Fibroblast of lung (primary cell): ENCODE measurements at places on chromosomes 3 and 15. TPM values are rescaled to one million over a fixed set of nuclear protein-coding genes. Genes with fewer than 3 reads are reported as not detected.

Gene UNC13C
- polyA plus RNA-seq: not detected in 2 replicates

Gene CLRN1
- polyA plus RNA-seq: not detected in 2 replicates

Gene B3GALNT1
- polyA plus RNA-seq: 13.0 and 17.9 TPM in 2 replicates

Gene ERICH6
- polyA plus RNA-seq: 0.10 TPM in 1 of 2 replicates, not detected in the other

Gene LXN
- 162 and 172 TPM in 2 replicates for polyA plus RNA-seq

Gene DNAH1
- polyA plus RNA-seq: 0.72 and 1.9 TPM in 2 replicates

Gene GOLGA8R
- 0.28 and 0.65 TPM in 2 replicates for polyA plus RNA-seq

Gene DLG1
- 29.5 and 47.7 TPM in 2 replicates for polyA plus RNA-seq

Gene ABHD17C
- polyA plus RNA-seq: 38.2 and 38.7 TPM in 2 replicates

Gene MKRN2OS
- polyA plus RNA-seq: not detected in 2 replicates

Gene FOXB1
- polyA plus RNA-seq: not detected in 2 replicates

Gene TLR9
- polyA plus RNA-seq: not detected in 2 replicates

Gene BCHE
- polyA plus RNA-seq: 5.8 and 6.9 TPM in 2 replicates

Gene CHRNA7
- polyA plus RNA-seq: 0.09 and 0.62 TPM in 2 replicates

Gene GOLGA8O
- 0.15 and 0.19 TPM in 2 replicates for polyA plus RNA-seq

Gene ANKRD63
- polyA plus RNA-seq: not detected in 2 replicates

Gene TJP1
- 80.9 and 110 TPM in 2 replicates for polyA plus RNA-seq

Gene CCR4
- polyA plus RNA-seq: not detected in 2 replicates

Gene LRRN1
- polyA plus RNA-seq: 0.02 and 3.9 TPM in 2 replicates

Gene ZKSCAN7
- polyA plus RNA-seq: 2.2 and 3.0 TPM in 2 replicates

Gene CPN2
- polyA plus RNA-seq: not detected in 2 replicates

Gene SUSD5
- polyA plus RNA-seq: 0.75 and 1.4 TPM in 2 replicates
